ENCODE measurements at places on chromosomes 2 and 18. TPM values are rescaled to one million over a fixed set of nuclear protein-coding genes. Genes with fewer than 3 reads are reported as not detected.

DNA sequence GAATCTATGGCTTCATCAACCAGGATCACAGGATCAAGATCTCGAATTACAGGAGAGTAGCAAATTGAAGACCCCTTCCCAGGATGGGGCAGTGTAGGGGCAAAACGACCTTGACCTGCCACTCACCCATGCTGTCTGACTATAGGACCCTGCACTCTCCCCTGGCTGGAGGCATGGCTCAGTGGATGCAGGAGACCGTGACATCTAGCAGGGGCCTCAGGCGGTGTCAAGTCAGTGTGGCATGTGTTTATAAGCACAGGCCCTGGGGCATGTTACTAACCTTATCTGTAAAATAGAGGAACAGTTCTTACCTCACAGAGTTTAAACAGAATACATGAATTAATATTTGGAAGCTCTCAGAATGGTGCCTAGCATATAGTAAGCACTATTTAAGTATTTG is 3.5 kb downstream of the HAAO start:
- DNase-seq, result no peak

DNA sequence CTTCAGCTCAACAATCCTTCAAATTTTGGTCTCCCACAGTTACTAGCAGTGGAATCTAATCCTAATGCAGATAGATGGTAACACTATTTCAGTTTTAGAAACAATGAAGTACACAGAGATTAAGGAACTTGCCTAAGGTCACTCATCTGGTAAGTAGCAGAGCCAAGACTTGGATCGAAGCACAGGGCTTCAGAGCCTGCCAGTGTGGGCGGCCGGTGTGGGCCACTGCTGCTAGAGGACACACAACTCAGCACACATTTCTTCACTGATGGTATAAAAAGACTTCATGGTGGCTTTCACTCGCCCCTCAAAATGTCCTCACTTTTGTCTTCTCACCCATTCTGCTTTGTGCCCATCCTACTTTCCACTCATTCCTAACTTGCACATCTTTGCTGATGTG is 11.1 kb downstream of the C2orf74 start:
- DNase-seq, result no peak

- DNase-seq, result no peak
These were observed 35.8 kb downstream of the PID1 start for GRCh38 chr2:229235131-229235914.

DNA sequence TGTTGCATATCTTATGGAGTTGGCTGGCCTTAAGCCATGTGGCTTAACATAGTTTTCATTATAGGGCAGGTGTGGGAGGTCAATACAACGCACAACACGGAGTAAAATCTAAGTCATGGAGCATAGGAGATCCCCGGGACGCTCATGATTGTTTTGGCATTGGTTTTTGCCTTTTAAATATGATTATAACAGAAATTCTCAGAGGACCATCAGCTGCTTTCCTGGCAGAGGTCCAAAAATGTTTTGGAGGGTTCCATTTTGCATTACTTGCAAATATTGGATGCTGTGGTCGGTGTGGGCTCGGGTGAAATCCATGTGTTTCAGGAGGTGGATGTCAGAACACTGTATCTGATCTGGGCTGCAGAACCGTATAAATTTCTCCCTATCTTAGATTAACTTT is 3.4 kb downstream of the NCOA1 start:
- DNase-seq, result no peak

DNA sequence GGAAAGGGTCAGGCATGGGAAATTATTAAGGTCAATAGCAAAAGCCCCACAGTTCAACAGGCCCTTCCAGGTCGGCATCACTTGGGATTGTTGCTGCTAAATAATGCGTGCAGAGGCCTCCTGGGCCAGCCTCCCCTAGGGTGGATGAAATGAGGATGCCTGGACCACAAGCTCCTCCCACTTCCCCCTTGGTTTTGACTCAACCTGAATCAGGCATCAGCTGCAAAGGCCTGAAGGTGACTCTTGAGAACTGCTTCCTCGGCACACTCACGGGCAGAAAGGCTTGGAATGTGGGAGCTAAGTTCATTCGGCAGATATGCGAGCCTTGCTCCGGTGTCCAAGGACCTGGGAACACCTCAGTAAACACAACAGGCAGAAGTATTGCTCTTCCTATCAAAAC is 69.3 kb downstream of the MBP start:
- no peak for DNase-seq

DNA sequence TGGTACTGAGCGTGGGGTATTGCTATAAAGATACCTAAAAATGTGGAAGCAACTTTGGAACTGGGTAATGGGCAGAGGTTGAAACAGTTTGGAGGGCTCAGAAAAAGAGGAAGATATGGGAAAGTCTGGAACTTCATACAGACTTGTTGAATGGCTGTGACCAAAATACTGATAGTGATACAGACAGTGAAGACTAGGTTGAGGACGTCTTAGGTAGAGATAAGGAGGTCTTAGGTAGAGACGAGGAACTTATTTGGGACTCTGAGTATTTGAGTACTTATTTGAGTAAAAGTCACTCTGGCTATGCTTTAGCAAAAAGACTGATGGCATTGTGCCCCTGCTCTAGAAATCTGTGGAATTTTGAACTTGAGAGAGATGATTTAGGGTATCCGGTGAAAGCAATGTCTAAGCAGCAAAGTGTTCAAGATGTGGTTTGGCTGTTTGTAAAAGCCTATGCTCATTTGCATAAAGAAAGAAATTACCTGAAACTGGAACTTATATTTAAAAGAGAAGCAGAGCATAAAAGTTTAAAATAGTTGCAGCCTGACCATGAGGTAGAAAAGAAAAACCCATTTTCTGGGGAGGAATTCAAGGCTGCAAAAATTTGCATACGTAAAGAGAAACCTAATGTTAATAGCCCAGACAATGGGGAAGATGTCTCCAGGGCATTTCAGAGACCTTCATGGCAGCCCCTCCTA is 219.6 kb downstream of the PDE1A start:
- DNase-seq, result no peak

- DNase-seq, result no peak
These were observed 849 bp upstream of the ITGB6 start for GRCh38 chr2:160200921-160201320.

GRCh38 chr2:227696990-227697679 is 20.7 kb downstream of the SLC19A3 start:
- DNase-seq, result no peak

DNA sequence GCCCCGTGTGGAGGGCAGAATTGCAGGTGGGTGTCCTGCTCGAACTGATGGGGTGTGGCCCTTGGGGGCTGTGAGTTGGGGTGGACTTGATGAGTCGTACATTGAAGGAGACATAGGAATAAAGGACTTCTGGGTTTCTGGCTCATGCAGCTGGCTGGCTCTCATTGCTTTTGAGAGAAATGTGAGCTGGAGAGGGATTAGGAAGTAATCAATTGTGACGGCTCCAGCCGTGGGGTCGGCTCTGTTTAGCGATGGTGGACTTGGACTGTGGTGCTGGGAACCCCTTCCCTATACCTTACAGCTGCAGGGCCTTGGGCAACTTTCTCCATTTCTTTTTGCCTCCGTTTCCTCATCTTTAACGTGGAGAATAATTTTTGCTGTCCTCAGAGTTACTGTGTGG is 9.2 kb downstream of the IMPA2 start:
- no peak for DNase-seq

GRCh38 chr2:142165790-142166189 is 35.0 kb upstream of the LRP1B start:
- DNase-seq, result no peak

- no peak for DNase-seq
These were observed 179.6 kb upstream of the SLC39A10 start for GRCh38 chr2:195477248-195477995.

GRCh38 chr2:73897240-73897583 is 4.4 kb downstream of the ACTG2 start:
- DNase-seq, result no peak

DNA sequence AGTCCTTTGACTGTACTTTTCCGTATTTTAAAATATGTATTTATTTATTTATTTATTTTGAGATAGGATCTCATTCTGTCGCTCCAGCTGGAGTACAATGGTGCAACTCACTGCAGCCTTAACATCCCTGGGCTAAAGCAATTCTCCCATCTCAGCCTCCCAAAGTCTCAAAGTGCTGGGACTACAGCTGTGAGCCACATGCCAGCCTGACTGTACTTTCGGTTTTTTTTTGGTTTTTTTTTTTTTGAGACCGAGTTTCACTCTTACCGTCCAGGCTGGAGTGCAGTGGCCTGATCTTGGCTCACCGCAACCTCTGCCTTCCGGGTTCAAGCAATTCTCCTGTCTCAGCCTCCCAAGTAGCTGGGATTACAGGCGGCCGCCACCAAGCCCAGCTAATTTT is 28.9 kb upstream of the CCNYL1 start:
- no peak for DNase-seq

DNA sequence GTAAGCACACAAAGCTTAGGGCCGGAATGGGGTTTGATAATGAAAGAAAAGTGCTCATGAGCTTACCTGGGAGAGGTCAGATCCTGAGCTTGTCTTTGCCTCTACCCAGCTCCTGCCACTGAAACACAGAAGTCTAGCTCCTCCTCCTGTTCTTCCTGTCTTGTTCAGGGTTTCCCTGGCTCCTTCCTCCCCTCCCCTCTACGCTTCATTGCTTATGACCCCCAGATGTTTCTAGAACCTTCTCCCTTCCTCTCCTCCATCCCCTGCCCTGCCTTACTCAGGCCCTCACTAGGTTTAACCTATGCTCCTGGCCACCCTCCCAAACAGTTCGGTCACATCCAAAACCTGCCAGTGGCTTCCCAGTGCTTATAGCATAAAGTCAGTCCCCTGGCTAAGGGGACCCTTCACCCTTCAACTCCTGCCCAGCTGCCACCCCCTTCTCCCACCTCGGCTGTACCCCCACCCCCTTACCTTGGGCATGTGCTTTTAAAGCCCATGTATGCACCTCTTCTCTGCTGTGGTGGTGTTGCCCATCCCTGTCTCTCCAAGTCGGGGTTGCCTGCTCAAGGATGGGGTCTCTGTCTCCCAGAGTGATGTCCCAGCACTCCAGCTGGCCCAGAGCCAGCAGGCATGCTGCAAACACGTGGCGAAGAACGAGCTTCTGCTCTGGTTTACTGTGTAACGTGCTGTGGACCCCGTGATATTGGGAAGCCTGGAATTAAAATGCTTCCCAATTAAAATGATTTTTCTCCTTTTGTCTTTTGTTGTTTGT is 233.6 kb downstream of the TPGS2 start:
- no peak for DNase-seq

DNA sequence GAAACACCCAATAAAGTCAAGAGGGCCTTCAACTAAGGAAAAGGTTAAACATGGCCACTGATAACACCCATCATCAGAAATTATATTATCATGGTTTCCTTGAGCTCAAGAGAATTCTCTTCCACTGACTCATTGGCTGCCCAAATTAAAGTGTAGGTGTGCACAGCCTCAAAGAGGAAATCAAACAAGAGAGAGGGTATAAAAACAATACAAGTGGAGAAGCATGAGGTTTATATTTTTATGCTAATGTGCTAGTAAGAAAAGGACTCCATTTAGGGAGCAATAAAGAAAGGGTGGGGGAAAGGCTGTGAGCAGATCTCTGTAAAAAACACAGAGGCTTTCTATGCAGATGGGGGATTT is 168.8 kb upstream of the VRK2 start:
- DNase-seq, result no peak

GRCh38 chr2:238845583-238846377 is 2.1 kb upstream of the TWIST2 start:
- no peak for DNase-seq

DNA sequence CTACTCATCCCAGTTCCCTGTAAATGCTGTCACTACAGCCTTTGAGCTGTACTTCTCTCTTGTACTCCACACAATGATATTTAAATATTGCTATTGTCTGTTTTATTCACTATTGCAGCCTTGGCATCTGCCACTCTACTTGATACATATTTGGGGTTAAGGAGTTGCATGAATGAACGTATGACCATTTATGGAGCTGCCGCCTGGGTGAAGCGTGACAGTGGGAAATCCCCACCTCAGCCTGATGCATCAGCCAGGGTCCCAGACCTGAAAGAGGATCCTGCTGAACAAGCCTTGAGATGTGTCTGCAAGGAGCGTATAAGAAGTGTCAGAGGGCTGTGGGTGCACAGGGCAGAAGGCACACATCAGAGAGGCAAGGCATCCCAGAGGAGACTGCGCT is 39.1 kb downstream of the MRPL35 start:
- DNase-seq, result no peak

DNA sequence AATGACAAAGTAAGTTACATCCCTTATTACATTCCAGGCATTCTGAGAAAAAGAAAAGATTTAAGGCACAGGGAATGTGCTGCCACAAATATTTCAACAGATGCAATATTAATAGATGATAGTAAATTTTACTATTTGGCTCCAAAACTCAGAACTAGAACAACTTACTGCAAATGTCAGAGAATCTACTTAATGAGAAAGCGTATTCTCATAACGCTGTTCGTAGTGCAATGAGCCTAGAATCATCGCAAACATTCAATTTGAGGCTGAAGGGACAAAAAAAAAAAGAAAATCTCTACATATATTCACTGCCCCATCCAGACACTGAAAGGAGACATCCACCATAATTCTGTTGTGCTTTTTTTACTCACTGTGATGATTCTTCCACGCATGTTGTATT is 272.1 kb upstream of the DOK6 start:
- DNase-seq, result no peak

DNA sequence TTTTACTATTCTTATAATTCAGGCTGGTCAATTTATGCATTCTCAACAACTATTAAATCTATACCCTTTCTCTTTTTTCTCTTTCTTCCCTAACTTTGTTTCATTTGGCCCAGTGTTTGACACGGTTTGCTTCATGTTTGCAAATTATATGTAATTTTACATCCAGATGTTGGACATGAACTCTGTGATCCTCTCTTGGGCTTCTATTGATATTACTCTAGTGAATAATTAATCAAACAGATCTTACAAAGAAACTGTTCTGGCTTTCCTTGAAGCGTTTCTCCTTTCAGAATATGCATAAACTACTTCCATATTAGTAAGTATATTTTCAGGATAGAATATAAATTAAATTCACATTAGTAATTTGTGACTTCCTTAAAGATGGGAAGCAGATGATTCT is 225.1 kb upstream of the TMEFF2 start:
- DNase-seq, result no peak

- no peak for DNase-seq
These were observed 14.6 kb downstream of the GULP1 start for GRCh38 chr2:188306271-188306670.

Gene LRP2
- total RNA-seq, result 9.5 TPM

Gene RTP5
- 0.14 TPM for total RNA-seq

Gene RUFY4
- total RNA-seq, result 0.11 TPM

Gene LRRC30
- total RNA-seq, result not detected

Gene SEMA4F
- 16.5 TPM for total RNA-seq

Gene BCL11A
- total RNA-seq, result 22.2 TPM

Gene CRYGC
- total RNA-seq, result 1.3 TPM

Gene HES6
- total RNA-seq, result 2.9 TPM

Gene TMEM247
- not detected for total RNA-seq

Gene VRK2
- total RNA-seq, result 19.2 TPM

Gene NETO1
- 1.6 TPM for total RNA-seq
